Daoy (cell line): ENCODE measurements at places on chromosomes 4 and X. TPM values are rescaled to one million over a fixed set of nuclear protein-coding genes. Genes with fewer than 3 reads are reported as not detected.

DNA sequence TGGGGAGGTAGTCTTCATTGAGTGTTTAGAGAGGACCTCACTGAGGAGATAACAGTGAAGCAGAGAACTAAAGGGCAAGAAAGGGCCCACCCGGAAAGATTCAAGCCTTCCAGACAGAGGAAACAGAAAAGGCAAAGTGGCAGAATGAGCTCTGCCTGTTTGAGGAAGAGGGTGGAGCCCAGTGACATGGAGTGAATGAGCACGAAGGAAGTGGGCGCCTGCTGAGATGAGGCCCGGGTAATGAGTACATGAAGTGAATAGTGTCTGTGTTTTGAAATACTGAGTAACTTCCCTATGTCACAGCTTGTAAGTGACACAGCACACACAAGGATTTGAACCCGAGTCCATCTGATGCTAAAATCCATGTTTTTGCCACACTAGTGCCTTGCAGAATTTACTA is 32.5 kb upstream of the TLR2 start:
- peak; percentile 20 for DNase-seq

ARSJ gene
- total RNA-seq, result 11.0 and 12.2 TPM in 2 replicates

FANCB gene
- total RNA-seq, result 6.5 and 8.2 TPM in 2 replicates

ADH6 gene
- not detected in 2 replicates for total RNA-seq

NEIL3 gene
- total RNA-seq, result 11.3 and 14.5 TPM in 2 replicates

GRCh38 chr4:29278585-29278984 is 1441.6 kb upstream of the PCDH7 start:
- DNase-seq, result no peak

NDP gene
- total RNA-seq, result 0.06 TPM in 1 of 2 replicates, not detected in the other
